Peyer's patch (tissue), 4 donors: ENCODE measurements at places on chromosomes 3 and 15. TPM values are rescaled to one million over a fixed set of nuclear protein-coding genes. Genes with fewer than 3 reads are reported as not detected.

Gene PFKFB4
- 14.0 TPM for total RNA-seq

Gene SELENOT
- 84.5 TPM for total RNA-seq

DNA sequence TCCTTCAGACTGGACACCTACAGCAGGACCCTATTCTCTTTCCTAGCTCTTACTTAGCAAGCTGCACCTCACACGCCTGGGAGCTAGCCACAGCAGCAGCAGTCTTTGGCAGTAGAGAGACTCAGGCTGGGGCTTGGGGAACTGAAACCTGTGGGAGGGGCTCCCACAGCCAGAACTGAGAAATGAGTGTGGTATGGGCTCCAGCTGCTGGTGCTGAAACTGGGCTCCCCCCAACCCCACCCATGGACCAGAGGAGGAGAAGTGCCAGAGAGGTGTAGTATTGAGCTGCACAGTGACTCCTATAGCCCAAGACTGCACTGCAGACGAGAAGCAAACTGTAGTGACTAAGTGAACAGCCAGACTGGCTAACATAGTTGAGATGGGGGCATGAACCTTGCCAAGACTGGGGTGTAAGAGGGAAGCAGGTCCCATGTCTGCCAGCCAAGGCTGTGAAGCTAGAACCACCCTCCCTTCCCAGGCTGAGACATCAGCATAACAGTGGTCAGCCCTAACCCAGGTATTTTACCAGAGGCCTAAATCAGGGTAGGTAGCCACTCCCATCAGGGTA lies 62.5 kb downstream of the MYO5A start:
- no peak for DNase-seq

- DNase-seq, result peak; percentile 91
Measured at GRCh38 chr15:68256675-68257450, 20.7 kb upstream of the FEM1B start.

DNA sequence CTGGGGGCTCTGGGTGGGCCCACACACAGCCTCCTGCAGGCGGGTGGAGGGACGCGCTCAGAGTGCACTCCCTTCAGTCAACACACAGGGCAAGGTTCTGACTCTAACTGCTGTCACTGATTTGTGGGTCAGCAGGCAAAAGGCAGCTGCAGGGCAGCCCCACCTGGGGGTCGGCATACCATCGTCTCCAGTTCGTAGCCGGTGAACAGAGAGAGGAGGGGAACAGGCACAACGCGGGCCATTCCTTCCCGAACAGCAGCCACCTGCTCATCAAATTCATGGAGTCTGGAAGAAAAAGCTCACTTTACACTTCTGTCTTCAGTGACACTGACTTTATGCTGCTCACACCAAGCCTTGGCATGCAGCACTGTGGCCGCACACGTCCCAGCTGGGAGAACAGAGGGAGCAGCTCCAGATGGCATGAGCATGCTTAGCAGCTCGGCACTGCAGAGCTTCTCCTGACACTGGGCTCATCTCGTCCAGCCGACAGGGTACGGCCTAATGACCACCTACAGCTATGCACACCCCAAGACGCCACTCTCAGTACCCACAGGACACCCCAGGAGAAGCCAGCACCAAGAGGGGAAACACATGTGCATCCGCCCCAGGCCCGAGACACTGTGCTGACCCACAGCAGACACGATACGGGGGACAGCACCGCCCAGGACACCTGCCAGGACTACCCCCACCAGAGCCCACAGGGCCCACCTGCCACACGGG lies 14.4 kb upstream of the OCA2 start:
- DNase-seq, result no peak

GRCh38 chr3:155416500-155417118 lies 123.1 kb upstream of the STRIT1 start:
- no peak for DNase-seq

- DNase-seq, result no peak
Measured at GRCh38 chr3:177338697-177339219, 141.5 kb upstream of the TBL1XR1 start.

GRCh38 chr3:146550743-146551510 lies 6.5 kb upstream of the PLSCR1 start:
- DNase-seq, result no peak

DNA sequence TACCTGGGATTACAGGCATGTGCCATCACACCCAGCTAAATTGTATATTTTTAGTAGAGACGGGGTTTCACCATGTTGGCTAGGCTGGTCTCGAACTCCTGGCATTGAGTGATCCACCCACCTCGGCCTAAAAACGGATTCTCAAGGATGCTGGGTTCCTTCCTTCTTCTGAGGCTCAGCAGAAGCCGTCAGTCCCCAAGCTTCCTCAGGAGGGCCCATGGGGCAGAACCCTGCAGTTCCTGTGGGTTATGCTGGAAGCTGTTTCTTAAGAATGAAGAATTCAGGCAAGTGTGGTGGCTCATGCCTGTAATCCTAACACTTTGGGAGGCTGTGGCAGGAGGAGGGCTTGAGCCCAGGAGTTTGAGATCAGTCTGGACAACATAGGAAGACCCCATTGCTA lies 29.0 kb upstream of the ZNF710 start:
- no peak for DNase-seq
